ENCODE measurements at places on chromosomes 4 and X.
A peak's percentile ranks its signal among the peaks of the same experiment; 100 is the strongest.

GRCh38 chrX:55480390-55481062 lies 9.1 kb downstream of the USP51 start:
- no peak for DNase-seq

DNA sequence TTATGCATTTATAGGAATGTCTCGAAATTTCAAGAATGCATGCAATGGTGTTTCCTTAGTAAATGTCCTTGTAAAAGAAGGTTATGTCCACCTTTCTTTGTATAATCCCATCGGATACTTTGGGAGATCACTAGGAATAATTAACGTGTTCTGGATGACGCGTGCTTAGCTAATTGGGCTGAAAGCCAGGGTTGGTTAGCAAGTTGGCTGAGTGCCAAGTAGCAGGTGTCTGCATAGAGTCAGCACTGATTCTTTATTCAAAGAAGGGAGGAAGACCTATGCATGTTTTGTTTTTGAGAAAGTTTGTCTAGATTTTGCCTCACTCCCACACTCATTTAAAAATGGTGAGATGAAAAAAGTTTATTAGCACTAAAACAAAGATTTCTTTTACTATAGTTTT lies 144.6 kb downstream of the SOX3 start:
- DNase-seq = no peak

- no peak for DNase-seq
Measured at GRCh38 chrX:29024871-29025270, 437.6 kb downstream of the IL1RAPL1 start.

- DNase-seq = no peak
Measured at GRCh38 chr4:89334311-89334710, 26.7 kb upstream of the GPRIN3 start.

- no peak for DNase-seq
Measured at GRCh38 chr4:181443021-181443420, 800.2 kb upstream of the TENM3 start.

DNA sequence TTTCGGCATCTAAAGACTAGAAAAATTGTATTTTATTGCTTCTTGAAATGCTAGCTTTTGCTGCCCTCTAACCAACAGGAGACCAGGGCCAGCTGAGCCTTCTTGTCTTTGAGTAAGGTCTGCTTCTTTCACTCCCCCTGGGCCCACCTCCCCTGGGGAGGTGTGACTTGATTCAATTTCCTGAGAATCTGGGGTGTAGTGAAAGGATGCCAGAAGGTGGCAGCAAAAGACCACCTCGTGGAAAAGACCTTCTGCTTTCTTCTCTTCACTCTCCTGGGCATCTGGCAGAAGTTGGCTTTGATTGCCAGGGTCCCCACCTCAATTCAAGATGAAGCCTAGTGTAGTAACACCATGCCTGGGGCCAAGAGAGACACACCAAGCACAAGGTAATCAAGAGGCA lies 96.5 kb upstream of the MAOA start:
- DNase-seq = no peak

GRCh38 chr4:142081025-142081424 lies 444.6 kb downstream of the IL15 start:
- DNase-seq = no peak

- DNase-seq = no peak
Measured at GRCh38 chrX:153590961-153591956, 7.7 kb downstream of the CCNQ start.

DNA sequence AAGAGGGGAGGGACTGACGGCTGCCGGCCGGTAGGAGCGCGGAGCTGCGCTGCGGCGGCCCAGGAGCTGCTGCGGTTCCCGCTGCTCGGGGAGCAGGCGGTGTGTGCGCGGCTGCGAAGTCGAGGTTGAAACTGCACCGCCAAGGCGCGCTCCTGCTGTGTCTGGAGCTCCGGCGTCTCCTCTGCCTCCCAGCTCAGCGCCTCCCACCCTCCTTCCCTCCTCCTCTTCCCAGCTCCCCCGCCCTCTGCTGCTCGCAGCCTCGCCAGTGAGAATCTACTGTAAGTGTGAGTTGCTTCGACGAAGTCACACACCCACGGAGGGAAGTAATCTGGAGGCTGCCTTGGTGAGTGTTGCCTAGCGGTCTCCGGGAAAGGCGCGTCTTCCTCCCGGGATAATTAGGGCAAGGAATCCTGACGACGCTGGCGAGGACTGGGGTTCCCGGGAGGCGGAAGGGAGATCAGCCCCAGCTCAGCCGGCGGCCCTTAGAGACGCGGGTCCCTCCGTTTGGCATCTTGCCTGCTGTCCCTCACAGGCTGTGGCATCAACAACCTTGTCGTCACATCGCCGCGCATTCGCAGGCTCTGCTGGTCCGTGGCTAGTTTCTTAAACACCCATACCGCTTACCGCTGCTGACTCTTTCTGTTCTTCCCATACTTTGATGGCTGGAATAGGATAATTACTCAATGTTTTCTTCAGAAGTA lies at the start of gene EPHA5:
EPHA5 (minus strand) TSS at position 159 of the 701 bp plus-strand sequence. CDS start 747 bp downstream, outside the sequence.
- peak; percentile 79 for DNase-seq

- no peak for DNase-seq
Measured at GRCh38 chrX:134908356-134908755, 82.4 kb upstream of the SMIM10 start.

DNA sequence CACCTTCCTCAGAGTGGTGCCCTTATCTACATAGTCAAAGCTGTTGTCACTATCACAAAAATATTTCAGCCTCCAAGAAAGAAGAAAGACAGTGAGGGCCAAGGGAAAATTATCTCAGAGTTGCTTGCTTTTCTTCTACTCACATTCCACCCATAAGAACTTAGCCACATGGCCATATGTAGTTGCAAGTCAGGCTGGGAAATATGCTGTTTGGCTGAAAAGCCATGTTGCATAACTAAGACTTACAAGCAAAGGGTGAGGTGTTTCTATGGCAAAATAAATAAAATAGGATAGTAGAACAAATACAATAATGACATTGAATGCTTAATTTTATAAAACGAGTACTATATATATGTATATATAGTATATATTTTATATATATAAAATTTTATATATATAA lies 365.9 kb upstream of the PABPC4L start:
- no peak for DNase-seq

GRCh38 chr4:172982151-172982590 lies 186.4 kb upstream of the GALNT7 start:
- DNase-seq = no peak

- DNase-seq = no peak
Measured at GRCh38 chrX:14489437-14489836, 39.9 kb upstream of the GLRA2 start.

DNA sequence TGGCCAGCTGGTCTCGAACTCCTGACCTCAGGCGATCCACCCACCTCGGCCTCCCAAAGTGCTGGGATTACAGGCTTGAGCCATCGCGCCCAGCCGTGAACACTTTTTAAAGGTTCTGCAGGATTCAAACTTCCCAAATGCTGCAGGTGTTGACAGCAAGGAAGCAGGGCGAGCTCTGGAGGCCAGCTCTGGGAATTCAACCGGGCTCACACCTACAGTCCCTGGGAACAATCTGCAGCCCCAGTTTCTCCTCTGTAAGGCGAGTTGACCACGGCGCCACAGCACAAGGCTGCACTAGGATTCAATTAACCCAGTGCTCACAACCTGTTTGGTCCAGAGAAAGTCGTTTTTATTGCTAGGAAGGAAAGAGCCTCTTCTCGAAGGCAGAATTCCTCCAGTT lies 1.6 kb downstream of the MTNR1A start:
- DNase-seq = no peak

- no peak for DNase-seq
Measured at GRCh38 chr4:113116414-113117357, 67.2 kb downstream of the ANK2 start.

GRCh38 chrX:118215346-118215745 lies 98.7 kb upstream of the KLHL13 start:
- no peak for DNase-seq

GRCh38 chr4:76856243-76857073 lies 41.5 kb downstream of the SOWAHB start:
- DNase-seq = no peak

GRCh38 chrX:71621603-71622002 lies 3.3 kb upstream of the CXCR3 start:
- no peak for DNase-seq

GRCh38 chr4:16034010-16034748 lies 49.6 kb downstream of the PROM1 start:
- DNase-seq = no peak

- no peak for DNase-seq
Measured at GRCh38 chrX:137171626-137172025, 137.8 kb upstream of the GPR101 start.

GRCh38 chr4:152392079-152392478 lies 143.8 kb downstream of the FBXW7 start:
- no peak for DNase-seq

- no peak for DNase-seq
Measured at GRCh38 chr4:94695384-94695783, 62.4 kb upstream of the BMPR1B start.

DNA sequence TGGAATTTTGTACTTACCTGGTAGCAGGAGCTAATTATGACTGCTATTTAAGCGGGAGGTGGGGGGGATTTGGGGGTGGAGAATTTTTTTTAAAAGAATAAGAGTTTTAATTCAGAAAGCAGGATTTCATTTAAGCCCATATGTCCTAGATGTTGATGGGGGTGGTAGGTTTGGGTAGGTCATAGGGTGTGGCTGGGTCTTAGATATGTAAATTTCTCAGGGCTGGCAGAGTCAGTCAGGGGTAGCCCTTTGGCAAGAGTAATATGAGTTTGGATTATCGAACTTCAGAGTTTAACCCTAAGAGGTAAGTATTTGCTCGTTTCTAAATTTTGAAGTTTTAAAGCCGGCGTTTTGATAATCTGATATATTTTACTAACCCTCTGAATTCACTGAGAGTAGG lies 35.2 kb upstream of the COX18 start:
- no peak for DNase-seq

- DNase-seq = no peak
Measured at GRCh38 chr4:150363721-150364688, 217.9 kb upstream of the MAB21L2 start.

DNA sequence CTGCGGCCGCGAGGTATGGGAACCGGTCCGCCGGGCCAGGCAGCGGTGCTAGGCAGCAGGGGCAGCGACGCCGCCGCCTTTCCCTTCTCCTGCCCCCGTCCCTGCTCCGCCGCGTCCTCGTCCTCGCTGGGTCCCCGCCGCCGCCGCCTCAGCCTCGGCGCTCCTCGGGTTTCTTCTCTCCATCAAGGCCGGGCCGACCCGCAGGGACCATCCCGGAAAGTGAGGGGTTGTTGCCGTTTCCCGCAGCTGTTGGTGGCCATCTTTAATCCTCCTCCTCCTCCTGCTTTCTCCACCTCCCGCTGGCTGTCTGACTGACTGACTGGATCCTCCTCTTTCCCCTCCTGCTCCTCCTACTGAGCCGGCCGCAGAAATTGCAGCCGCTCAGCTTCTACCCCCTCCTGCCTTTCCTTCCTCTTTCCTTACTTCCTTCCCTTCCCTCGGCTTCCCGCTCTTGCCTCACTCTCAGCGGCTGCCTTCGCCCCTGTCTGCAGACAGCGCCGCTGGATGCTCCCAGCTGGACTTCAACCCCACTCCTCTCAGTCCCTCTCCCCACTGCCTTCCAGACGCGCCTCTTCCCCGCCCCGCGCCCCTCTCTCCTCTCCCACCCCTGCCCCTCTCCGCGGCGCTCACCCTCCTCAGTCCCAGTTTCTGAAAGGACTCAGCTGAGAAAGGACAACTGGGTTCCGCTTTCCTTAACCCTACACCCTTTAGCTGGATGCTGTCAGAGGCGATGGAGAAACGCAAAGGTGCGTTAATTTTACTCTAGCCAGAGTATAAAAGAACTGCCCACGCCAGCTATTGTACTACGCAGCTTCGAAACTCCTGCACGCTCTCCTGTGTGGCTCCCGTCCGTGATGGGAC lies at the start of gene WDFY3:
WDFY3 (minus strand) TSS at position 309 of the 861 bp plus-strand sequence. CDS start 106,099 bp downstream, outside the sequence.
- DNase-seq = peak; percentile 92

DNA sequence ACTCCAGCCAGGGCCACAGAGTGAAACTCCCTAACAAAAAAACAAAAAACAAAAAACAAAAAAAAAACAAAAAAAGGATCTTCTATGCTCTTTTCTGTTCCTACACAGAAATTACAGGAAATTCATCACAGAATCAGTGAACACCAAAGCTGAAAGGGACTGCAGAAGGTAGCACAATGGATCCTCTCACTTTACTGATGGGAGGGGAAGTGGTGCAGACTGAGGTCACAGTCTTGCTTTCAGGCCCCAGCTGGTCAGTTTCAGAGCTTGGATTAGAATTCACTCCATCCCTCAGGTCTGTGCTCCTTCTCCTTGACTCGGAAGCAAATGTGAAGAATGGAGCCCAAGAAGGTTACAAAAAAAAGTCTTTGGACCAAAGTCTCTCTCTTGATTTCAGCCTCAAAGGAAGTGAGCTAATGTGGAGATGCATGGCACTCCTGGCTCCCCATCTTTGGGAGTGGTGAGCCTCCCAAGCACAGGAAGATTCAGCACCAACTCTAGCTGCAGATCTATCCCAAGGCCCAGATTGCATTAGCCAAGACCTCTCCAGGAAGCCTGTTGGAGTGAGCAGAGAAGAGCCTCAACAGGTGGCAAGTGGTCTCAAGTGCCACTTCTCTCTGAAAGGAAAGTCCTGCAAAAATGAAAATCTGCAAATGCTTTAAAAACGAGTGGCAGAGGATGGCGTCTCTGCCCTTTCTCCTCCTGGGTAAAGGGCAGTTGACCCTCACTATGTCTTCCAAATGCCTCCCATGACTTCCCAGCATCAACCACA lies 176.0 kb downstream of the MAML3 start:
- DNase-seq = no peak

- no peak for DNase-seq
Measured at GRCh38 chrX:110646386-110646785, 149.2 kb downstream of the CHRDL1 start.

DNA sequence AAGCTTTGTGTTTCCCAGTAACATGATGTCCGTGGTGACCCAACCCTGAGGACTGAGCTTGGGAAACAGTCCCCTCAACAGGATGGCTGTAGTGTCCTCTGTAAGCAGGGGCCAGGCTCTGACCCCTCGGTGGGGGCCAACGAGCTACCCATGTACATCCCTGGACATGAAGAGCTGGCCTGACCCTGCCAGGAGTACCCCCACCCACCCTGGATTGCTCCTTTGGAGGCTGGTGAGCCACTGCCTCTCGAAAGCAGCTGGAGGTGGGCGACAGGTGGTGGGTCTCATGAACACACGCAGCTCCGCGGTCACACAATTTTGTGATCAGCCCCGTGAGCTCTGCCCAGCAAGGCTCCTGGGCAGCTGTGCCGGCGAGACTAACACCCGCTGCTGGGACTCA lies 33.5 kb downstream of the NSG1 start:
- DNase-seq = peak; percentile 32

DNA sequence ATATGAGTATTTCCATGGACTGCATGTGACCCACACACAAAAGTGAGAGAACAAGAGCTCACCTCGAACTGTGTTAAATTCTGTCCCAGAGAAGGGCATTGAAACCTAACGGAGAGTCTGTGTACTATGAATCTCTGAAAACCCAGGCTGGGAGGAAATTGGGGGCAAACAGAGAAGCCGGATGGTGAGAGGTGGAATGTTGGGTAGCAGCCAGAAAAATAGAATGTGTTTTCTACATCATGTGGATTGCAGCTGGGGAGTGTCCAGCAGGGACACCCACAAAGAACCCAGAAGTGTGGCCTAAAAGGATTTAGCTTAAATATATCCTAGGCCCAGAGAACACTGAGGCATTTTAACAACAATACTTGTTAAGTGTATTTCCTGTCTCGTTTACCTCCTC lies 38.6 kb downstream of the MND1 start:
- DNase-seq = no peak
